ENCODE measurements at places on chromosomes 5 and 9.

GRCh38 chr9:113168809-113169208 is 18.0 kb downstream of the SLC31A2 start:
- no peak for DNase-seq

- DNase-seq: no peak
Observed at GRCh38 chr5:101846496-101846895, 449.6 kb downstream of the SLCO4C1 start.

DNA sequence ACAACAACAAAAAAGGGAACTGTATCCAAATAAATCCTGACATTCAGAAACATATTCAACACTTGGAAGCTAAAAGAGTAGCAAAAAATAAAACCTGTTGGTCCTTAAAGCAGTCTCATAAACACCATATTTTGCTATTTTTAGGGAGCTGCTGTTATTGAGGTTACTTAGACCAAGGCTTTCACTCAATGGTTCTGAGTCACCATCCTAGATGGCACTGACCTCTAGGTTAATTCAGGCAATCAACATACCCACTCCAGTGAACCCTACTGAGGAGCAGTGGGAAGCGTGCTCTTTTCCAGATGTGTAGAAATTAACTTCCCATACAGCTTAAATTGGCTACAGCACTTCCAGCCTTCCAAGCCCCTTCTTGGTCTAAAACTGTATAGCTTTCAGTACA is 5.2 kb downstream of the GNAQ start:
- DNase-seq: no peak

DNA sequence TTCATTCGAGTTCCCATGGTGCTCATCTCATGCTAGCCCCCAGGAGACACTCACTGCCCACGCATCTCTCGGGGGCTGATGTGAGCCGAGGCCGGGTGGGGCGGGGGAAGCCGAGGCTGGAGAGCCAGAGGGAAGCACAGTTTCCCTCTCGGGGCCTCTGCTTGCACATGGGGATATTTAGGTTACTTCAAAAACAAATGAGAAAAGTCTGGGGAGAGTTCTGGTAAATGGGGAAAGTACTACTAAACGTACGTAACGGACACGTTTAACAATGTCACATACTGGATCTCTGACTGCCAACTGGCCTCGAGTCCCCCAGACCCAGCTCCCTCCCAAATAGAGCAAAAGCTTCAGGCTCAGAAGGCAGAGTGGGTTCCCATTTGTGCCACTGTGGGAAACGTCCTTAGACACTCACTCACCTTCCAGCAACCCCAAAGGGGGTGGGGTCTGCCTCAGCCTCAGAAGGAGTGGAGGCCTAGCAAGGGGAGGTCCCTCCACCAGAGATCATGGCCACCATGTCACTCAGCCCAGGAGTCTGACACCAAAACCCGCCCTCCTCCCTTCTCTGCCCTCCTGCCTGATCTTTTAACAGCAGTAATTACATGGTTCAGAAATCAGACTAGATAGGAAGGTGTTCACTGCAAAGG is 33.8 kb upstream of the NTNG2 start:
- no peak for DNase-seq

DNA sequence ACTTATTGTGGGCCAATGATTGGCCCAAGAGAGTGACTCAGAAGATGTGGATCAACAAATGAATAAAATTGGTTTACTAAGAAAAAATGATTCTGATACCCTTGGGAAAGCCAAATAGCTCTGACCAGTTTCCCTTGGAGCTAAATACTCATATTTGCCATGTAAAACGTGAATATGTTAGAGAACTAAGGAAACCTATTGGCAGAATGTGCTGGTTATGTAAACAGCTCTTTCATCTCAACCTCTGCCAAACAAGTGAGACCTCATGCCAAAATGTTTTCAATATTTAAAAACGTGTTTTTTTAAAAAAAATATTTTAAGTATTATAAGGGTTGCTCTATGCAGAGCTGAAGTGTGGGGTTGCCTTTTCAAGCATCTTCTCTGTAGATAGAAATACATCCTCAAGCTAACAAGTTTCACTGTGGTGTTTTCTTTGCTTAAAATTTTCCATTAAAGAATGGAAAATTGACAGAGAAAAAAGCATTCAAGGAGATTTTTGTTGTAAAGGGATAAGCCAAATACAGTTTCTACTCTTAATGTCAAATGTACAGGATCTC is 186.9 kb upstream of the TUT7 start:
- no peak for DNase-seq

DNA sequence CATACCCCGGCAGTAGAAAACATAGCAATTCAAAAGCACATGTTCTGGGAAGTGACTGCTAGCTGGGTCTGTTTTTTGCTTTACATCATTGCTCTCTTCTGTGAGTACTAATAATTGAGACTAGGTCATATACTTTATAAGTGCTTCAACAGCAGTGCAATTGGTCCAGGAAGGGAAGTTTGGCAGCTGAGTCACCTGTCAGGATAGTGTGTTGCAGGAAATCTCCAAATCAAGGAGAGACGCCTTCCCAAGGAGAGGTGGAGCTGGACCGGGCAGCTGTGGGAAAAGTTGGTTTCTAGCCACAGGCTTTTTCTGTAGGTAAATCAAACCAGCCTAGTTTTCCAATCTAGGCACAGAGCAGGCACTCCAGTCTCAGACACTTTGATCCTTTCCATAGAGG is 330.1 kb downstream of the ENC1 start:
- DNase-seq: no peak

DNA sequence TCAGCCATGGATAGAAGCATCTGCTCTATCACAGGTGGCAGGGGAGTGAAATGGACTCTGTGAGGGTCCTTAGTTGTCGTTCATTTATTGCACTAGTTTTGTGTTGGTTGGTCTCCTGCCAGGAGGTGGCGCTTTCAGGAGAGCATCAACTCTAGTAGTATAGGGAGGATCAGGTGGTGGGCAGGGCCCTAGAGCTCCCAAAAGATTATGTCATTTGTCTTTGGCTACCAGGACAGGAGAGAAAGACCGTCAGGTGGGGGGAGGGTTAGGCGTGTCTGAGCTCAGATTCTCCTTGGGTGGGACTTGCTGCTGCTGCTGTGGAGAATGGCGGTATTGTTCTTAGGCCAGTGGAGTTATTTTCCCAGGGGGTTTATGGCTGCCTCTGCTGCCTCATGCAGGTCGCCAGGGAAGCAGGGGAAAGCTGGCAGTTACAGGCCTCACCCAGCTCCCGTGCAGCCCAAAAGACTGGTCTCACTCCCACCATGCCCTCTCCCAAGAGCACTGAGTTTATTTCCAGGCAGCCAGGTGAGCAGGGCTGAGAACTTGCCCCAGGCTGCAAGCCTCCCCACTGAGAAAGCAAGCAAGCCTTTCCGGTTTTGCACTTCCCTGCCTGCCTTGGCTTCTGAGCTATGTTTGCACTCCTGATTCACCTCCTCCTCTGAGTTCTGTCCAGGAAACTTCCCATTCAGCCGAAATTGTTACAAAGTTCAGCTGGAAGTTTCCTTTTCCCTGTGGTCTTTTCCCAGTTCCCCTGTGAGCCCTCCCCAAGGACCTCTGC is 317.3 kb downstream of the TAF11L14 start:
- no peak for DNase-seq
